ENCODE measurements at places on chromosomes 7 and 10.

- no peak for DNase-seq
Measured at GRCh38 chr7:141974831-141975230, 1.3 kb upstream of the TAS2R38 start.

DNA sequence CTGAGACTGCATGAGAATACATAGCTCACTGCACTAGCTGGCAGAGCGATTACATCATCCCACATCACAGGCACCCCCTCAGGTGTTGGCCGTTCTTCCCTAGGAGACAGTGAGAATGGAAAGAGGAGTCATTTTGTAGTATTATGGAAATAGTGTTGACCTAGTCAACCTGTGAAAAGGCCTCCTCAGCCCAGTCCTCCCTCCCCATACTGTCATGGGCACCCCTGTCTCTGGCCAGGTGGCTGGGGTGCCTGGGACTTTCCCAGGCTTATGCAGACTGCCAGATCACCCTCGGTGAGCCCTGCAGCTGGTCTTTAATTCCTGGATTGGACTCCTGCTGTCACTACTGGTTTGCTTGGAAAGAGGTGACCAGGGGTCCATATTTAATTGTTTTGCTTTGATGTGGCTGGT, 4.0 kb downstream of the INPP5A start:
- DNase-seq = no peak

DNA sequence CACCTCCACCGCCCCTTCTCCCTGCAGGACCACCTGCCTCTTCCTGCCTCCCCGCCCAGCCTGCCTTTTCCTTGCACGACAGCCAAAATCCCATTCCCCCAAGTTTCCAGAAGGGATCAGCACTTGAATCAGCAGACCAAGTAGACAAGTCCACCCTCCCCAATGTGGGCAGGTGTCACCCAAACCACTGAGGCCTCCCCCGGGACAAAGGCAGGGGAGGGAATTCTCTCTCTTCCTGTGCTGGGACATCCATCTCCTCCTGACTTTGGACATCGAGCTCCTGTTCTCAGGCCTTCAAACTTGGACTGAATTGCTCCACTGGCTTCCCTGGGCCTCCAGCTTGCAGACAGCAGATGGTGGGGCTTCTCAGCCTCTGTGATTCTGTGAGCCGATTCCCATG, 21.6 kb upstream of the PSMG3 start:
- DNase-seq = no peak

DNA sequence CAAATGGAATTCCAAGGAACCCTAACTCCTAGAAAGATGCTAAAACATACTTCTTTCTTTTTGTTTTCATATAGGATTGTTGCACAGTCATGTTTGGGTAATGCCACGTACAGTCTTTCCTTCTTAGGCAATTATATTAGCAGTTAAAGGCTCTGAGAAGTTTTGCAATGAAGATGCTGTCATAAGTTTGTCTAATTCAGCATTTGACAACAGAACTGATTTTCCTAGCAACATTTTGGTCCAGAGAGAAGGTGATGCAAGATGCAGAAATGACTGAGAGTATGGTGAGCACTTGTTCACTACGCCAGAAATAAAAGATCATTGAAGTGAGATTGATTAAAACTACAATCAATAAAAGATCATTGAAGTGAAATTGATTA, 184.0 kb upstream of the PLXNA4 start:
- no peak for DNase-seq

- DNase-seq = no peak
Measured at GRCh38 chr10:128848810-128849209, 618.2 kb upstream of the MGMT start.

GRCh38 chr7:51606601-51607154, 290.1 kb upstream of the COBL start:
- DNase-seq = no peak

DNA sequence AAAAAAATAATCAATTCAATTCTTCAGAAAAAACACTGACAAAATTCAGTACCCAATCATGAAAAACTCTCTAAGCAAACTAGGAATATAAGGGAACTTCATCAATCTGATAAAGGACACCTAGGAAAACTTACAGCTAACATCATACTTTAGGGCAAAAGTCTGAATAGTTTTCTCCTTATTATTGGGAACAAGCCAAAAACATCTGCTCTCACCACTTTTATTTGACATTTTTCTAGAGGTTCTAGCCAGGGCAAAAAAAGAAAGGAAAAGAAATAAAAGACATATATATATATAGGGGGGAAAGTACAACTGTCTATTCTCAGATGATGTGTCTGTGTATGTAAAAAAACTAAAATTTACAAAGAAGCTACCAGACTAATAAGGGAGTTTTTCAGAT, 19.0 kb downstream of the CDK6 start:
- no peak for DNase-seq

DNA sequence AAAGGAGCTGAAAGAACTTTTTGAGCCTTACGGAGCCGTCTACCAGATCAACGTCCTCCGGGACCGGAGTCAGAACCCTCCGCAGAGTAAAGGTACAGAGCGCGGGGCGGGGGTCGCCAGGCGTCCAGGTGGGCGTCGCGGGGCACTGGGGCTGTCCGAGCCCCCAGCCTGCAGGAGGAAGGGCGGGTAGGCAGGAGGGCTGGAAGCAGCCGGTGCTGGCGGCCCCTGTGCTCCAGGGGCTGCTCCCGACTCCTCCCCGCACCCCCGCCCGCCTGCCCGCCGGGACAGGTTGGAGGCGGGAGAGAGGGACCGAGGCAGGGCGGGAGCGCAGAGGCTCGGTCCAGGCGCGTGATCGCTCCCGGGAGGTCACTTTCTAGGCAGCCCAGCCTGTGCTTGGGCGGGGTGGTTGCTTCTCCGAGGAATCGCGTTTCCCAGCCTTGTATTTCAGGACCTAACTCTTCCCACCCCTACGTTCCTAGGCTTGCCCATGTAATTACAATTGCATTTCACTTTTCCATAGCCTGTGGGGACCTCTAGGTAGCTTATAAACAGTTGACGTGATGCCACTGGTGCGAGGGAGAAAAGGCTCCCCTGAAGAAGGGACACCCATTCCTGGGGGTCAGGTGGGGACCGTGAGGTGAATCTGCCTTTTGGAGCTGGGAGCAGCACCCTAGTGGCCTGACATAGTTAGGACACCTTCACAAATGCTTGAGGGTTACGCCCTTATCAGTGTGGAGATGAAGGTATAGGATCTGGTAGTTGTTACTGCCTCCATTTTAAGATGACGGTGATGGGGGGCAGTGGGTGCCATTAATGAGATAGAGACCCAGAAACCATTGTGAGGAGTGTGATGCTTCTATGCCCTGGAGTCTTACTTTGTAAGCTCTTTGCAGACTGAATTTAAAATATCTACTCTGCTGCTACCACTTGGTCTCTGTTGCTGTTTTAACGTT, 148.2 kb downstream of the CELF2 start:
- DNase-seq = no peak

DNA sequence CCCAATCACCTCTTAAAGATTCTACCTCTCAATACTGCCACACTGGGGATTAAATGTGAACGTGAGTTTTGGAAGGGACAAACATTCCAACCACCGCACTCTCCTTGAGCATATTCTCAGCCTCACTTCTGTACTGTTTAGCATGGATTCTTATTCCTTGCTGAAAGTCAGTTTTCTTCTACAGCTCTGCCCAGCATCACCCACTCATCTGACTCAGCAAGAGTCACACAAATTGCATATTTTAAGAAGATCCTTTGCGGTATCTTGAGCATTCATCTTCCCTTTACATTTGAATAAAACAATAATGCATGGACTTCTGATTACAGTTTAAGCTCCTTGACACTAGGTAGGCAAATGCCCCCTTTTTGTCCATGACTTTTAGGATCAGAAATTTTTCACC, 251.6 kb upstream of the MKLN1 start:
- DNase-seq = no peak
